ENCODE measurements at places on chromosomes 11 and 22. TPM values are rescaled to one million over a fixed set of nuclear protein-coding genes. Genes with fewer than 3 reads are reported as not detected.

GRCh38 chr22:50576070-50576469 is 2.2 kb downstream of the CPT1B start:
- no peak for DNase-seq

The NUP50 gene
- 22.8 TPM for total RNA-seq

- no peak for DNase-seq
These were observed 45.9 kb upstream of the WEE1 start for GRCh38 chr11:9527481-9528135.

- no peak for DNase-seq
These were observed 280.4 kb upstream of the CNTN5 start for GRCh38 chr11:98740321-98740720.

- DNase-seq = no peak
These were observed 8.0 kb downstream of the ZFTA start for GRCh38 chr11:63760487-63761079.

GRCh38 chr11:2089536-2090165 is 49.5 kb downstream of the IGF2 start:
- DNase-seq = no peak

DNA sequence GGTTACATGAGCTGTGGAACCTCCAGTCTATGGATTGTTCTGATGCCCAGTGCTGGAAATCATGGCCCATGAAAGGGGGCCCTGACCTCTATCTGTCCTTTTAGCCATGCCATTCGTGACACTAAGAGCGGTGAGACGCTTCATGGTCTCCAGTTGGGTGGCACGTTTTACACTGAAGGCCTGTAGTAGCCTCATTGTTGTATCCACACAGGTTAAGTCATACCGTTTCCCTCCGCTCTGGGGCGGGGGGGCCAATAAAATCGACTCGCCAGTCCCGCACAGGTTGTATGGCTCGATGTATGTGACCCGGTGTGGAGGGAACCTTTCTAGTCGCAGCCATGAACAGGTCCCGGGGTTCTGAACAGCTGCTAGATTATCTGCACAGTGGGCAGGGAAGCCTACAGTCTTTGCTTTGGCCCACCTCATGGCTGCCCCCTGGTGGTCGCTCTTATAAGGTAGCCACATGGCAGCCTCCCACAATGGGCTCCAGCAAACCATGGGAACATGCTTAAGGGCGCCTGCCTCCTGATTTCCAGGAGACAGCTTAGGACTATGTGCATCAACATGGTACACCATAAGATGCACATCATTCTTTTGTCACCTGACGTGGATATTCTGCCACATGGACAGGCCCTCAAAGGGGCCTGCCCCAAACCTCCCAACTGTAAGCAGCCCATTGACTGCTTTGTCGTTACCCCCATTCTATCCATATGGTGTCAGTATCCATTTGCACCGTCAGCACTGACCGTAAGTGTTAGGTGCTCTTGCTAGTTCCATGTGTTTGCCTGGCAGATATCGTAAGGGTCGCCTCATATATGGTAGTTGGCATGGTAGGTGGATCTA is 19.7 kb upstream of the APOL3 start:
- DNase-seq = peak; percentile 86

GRCh38 chr11:130076778-130077481 is 7.2 kb downstream of the APLP2 start:
- DNase-seq = no peak

DNA sequence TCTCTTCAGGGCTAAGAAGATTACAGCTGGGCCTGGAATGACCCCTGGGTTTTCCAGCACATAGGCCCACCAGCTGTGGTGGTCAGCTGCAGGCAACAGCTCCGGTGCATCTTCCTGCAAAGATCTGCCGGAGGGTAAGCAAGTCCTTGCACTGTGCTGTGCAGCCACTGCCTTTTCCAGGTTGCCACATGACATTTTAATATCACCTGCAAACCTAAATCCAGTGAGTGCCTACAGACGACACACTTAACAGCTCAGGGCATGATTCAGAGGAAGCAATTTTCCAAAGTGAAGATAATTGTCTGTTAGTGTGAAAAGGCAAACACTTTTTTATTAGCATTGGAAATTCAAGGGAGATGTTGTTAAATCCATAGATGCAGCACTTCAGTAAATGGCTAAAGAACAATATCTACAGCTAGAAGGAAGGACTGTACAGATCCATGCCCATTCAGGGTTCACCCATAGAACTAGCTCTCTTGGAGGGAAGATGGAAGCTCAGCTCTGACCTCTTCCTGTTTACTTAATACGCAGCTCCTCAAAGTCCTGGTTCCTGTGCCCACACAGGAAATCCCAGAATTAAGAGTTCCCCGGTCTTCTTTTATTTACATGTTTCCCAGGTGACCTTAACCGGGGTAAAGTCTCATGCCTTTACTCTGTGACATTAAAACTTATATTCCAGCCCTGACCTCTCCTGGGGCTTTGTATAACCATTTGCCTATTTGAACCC is 13.3 kb upstream of the NRIP3 start:
- no peak for DNase-seq

DNA sequence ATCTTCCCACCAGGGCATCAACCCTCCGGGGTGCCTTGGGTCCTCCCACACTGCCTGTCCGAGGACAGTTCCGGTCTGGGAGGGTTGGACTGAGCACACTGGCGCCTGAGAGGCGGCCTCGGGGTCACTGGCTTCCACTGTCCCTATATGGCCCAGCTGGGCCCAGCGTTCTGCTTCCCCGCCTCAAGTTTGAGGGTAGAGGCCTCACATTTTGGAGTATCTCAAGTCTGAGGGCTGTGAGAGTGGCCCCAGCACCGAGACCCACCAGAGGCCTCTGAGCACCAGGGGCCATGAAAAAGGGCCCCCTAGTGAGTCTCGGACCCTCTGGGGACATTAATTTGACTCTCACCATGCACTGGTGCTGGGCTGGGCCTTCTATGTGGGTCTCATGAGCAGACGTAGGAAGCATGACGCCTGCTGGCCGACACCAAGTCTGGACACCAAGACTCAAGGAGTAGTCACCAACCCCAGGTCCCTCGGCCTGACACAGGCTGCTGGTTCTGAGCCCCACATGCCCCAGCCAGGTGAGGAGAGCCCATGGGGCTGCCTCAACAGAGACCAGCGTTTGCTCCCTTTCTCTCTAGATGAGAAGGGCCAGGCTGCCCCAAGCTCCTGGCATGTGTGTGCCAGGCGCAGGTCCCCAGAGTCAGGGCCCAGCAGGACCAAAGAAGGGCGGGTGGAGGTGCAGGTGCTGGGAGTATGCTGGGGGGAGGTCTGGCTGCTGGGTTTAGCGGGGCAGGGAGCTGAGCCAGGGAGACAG is 27.5 kb downstream of the ARVCF start:
- DNase-seq = peak; percentile 5

GRCh38 chr11:86171627-86172026 is 72.9 kb upstream of the EED start:
- no peak for DNase-seq

DNA sequence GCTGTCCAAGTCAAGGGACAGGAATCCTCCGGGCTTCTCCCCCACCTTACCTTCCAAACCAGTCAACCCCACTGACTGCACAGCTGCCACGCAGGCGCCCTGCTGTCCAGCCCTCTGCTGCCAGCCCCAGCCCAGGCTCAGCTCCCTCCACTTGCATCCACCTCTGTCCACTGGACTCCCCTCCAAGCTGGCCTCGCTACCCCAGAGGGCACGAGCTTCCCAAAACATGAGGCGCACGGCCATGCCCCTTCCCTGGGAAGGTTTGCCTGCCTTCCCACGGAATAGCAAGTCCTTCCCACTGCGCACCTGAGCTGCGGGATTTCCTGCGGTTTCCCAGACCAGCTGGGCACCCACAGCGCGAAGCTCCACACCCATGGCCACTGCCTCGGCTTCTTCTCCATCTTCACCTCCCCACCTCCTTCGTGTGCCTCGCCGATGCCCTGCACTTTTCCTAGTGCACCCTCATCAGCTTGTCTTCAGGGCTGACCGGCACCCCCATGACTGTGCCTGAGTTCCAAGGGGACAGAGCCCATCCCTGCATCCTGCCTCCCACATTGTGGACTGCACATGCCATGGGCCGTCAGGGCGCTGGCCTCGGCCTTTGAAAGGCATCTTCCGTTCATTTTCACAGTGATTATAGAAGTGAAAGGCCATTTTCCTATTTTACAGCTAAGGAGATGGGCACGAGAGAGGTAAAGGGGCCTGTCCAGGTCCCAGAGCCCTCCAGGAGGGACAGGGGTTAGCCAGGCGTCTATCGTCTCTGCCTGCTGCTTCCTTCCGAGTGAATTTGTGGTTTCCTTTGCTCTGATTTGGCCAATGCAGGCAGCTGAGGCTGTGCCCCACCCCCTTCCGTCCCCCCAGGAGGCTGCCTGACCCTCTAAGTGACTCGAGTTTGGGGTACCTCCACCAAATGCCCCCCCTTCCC is 16.4 kb downstream of the IFITM10 start:
- DNase-seq = no peak

DNA sequence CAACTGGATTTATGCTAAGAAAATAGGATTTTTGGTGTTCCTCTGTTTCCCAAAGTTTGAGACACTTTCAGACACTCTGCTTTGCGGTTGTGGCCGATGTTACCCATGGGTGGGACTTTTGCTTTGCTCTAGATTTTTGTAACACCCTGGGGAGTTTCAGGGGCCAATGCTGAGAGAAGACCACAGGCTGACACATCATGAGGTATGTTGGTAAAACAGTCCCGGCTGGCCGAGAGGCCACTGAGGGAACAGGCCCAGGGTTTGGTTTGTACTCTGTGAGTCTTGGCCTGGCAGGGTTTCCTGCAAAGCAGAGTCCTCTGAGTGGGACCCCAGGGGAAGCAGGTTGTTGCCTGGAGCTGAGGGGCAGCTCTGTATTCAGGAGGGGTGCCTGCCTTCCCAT is 78.5 kb upstream of the PITPNB start:
- no peak for DNase-seq

GRCh38 chr11:129148487-129148886 is 43.6 kb downstream of the ARHGAP32 start:
- no peak for DNase-seq

The DEPDC7 gene
- 1.5 TPM for total RNA-seq

- DNase-seq = peak; percentile 91
These were observed 434 bp downstream of the BANF1 start for GRCh38 chr11:66002648-66003225.

GRCh38 chr11:111733016-111733415 is 33.2 kb downstream of the PPP2R1B start:
- DNase-seq = peak; percentile 78

GRCh38 chr11:33266393-33267215 is 9.4 kb downstream of the HIPK3 start:
- peak; percentile 44 for DNase-seq

- peak; percentile 23 for DNase-seq
These were observed 97.6 kb downstream of the SLC1A2 start for GRCh38 chr11:35321532-35322317.

DNA sequence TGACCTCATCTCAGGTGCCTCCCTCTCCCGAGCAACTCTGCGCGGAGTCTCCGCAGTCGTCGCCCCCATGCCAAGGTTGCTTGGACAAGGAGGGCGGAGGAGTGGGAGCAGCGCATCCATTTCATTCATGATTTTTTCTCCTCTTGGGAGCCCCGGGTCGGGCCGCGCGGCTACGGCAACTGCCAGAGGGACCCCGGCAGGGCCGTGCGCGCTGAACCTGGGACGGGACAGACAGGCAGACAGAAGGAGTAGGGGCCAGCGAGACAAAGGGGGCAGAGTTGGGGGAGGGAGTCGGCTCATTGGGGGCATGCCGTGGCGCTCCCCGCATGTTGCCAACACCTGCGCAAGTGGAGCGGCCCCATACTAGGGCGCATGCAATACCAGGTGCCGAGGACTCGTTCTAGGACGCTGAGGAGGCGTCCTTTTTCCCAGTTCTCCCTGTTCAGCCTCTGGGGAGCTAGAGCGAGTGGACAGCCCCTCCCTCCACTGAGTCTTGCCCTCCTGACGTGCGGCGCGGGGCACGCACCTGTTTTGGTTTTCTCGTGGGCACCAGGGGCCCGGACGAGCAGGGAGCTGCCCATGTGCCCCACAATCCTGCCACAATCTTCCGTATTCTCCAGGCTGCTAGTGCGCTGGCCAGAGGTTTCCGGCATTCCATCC is 501 bp upstream of the PTPN5 start:
- DNase-seq = no peak

The C11orf52 gene
- total RNA-seq = 12.3 TPM

The SAA4 gene
- not detected for total RNA-seq

The ST13 gene
- 294 TPM for total RNA-seq

The ARHGAP8 gene
- 0.14 TPM for total RNA-seq
